LoVo (cell line): ENCODE measurements at places on chromosomes 6 and 20.

DNA sequence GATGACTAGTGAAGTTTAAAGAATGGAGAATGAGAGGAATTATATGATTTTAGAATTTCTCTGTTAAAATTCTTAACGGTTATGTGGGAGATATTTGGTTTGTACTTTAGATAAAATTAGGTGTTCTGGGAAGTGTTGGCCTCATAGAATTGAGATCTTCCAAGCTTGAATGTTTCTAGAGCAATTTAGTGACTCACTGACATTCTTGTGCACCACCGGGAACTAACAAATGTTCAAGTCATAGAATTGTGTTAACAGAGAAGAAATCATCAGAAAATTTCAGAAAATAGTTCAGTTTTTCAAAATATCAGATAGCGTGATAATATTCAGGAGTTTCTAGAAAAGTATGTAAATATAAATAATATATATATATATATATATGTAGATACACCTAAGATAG is 67.9 kb upstream of the BMP5 start:
- no peak for DNase-seq

- no peak for DNase-seq
These were observed 98.2 kb downstream of the QRSL1 start for GRCh38 chr6:106727480-106728149.

- DNase-seq: no peak
These were observed 8.4 kb downstream of the IRF4 start for GRCh38 chr6:399785-400534.

- DNase-seq: no peak
These were observed 161.6 kb downstream of the ADAT2 start for GRCh38 chr6:143288923-143289322.

DNA sequence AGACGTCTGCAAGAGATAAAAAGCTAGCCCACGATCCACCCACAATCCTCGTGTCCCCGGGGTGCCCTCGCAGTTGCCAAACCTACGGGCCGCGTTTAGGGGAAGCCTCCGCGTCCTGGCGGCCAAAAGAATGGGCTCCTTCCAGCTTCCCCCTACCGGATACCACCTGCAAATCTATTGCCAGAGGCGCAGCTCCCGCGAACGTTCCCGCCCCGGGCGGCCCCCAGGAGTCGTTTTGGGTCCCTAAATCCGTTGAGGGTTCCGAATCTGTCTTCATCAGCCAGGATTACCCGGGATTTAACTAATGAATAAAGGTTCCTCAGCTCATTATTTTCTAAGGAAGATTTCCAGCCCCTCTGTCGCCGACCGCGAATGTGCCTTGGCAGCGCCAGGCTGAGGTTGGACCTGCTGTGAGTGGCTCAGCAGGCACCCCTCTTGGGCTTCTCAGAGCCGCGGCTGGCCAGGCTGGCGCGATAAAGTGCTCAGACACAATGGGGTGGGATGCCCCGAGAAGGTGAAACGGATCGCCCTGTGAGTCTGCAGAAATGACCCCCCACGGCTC is 2.8 kb upstream of the VSX1 start:
- DNase-seq: no peak

DNA sequence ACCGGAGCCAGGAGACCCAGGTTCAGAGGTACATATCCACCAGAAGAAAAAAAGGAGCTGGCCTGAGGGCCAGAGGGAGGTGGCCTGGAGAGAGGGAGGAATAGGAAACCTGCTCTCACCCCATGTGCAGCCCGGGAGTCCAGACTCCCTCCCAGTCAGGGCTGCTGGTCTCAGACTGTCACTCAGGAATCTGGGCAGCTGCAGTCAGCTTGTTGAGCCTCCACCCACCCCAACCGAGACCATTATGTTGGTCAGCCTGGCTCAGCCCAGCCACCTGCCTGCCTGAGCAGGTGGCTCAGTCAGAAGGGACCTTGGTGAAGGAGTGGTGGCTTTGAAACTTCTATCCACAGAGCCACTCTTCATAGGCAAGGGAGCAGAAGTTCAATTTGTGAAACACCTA is 53.3 kb upstream of the EPB41L1 start:
- no peak for DNase-seq

- no peak for DNase-seq
These were observed 451.7 kb downstream of the QKI start for GRCh38 chr6:163866192-163866591.

GRCh38 chr6:139354189-139354588 is 20.3 kb downstream of the CITED2 start:
- no peak for DNase-seq

DNA sequence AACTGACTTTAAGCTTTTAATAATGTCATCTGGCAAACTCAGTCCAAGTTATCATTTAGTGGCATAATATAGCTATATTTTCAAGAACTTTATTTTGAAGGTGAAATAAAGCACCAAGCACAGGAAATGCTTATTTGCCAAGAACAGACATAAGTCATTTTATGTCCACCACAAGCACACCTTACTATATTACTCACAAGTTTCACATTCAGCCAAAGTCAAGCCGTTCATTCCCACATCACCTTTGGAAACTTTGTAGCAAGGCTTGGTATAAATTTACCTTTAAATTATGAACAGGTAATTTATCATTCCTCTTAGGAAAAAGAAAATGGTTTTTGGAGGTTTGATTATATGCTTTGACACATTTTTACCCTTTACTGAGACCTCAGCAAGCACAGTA is 236.8 kb upstream of the FKBP1C start:
- no peak for DNase-seq

- DNase-seq: no peak
These were observed 6.4 kb downstream of the SYNJ2 start for GRCh38 chr6:157987788-157988699.

- DNase-seq: no peak
These were observed 716 bp downstream of the SHPRH start for GRCh38 chr6:145963216-145964068.

GRCh38 chr20:6401893-6402557 is 279.2 kb upstream of the FERMT1 start:
- DNase-seq: no peak

DNA sequence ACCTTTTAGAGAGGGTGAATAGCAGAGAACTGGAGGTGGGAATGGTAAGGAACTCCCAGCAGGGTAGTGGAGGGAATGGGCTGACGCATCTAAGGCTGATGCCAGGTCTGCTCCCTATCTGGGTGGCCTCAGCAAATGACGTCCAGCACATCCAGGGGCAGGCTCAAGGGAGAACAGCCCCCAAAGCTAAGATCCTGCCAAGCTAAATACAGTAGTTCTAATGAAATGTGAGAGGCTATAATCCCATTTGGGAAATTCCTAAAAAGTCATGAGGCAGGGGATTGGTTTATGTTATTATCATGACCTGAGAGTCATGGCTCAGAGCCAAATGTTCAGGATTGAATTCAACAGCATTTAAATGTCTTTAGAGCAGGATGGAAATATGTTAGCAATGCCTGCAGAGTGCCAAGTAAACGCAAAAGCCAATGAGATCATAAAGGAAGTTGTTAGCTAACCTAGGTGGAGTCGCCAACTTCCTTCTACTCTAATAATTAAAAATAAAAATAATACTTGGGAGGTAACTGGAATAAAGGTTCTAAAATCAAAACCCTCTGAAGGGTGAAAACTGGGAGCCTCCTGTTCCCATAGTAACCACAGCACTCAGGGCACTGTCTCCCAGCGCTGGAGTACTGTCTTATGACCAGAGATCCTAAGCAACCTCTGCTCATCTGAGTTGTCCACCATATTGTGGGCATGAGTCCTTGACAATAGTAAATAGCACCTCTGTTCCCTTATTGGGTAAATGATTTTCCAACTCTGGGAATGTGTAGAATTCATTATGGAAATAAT is 34.8 kb downstream of the IYD start:
- DNase-seq: peak; percentile 25

DNA sequence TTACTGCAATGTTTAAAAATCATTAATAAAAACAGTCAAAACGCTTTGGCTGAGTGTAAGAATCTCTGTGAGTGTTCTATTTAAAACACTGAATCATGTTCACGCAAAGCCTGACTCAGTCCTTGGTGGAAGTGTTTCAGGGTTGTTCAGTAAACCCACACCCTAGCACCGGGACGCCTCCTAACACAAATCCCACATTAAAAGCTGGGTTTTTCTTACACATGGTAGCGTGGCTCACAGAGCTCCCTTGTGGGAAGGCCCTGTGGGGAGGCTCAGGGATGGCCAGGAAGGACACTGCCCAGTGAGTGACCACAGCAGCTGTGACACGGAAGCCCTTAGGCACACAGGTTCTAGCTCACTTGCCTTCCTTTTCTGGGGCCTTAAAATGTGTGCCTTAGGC is 80.2 kb downstream of the GMPR start:
- DNase-seq: no peak

DNA sequence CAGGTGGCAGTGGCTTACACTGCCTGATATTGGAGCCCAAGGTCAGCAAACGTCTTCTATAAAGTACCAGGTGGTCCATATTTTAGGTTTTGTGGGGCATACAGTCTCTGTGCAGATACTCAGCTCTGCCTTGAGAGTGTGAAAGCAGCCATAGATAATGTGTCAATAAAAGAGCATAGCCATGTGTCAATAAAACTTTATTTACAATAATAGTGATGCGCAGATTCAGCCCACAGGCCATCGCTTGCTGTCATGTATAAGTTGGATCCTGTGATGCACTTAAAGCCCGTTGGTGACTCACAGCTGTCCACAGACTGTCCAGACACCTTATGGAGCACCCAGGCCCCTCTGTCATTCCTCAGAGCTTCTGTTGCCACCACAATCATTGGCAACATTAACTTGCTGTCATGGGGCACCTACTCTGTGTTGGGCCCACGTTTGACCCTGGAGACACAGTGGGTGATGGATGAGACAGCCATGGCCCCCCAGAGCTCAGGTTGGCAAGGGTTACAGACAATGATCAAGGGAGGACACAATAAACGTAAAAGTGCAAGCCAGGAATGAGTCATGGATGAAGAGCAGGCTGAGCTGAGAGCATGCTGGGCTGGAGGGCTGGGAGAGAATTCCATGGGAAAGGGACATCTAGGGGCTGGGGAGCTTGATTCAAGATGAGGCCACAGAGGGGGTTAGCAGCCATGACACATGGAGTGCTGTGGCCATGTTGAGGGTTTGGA is 173.6 kb downstream of the TAF4 start:
- DNase-seq: no peak

- no peak for DNase-seq
These were observed 140.3 kb downstream of the ANKRD60 start for GRCh38 chr20:58088105-58088504.

GRCh38 chr6:79208816-79209215 is 25.7 kb downstream of the HMGN3 start:
- no peak for DNase-seq

GRCh38 chr6:153130515-153131036 is 506 bp downstream of the RGS17 start:
- no peak for DNase-seq
